ENCODE measurements at places on chromosomes 2 and 18.
A peak's percentile ranks its signal among the peaks of the same experiment; 100 is the strongest.

DNA sequence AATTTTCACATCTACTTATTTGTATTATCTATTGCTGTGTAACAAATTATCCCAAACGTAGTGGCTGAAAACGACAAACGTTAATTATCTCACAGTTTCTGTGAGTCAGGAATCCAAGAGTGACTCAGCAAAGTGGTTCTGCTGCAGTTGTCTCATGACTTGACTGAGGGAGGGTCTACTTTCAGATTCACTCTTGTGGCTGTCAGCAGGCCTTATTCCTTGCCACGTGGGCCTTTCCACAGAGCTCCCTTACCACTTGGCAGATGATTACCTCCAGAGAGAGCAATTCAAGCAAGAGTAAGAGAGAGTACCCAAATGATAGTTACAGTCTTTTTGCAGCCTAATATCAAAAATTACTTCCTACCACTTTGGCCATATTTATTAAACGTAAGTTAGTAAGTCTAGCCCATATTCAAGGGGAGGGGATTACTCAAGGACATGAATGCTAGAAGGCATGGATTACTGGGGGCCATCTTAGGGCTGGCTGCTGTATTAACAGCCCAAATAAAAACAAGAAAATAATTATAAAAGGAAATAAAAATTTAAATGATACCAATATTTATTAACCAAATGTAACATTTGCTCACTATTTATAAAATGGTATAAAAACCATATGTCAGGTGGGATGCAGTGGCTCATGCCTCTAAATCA is 48.7 kb upstream of the NBEAL1 start:
- DNase-seq: peak; percentile 39

DNA sequence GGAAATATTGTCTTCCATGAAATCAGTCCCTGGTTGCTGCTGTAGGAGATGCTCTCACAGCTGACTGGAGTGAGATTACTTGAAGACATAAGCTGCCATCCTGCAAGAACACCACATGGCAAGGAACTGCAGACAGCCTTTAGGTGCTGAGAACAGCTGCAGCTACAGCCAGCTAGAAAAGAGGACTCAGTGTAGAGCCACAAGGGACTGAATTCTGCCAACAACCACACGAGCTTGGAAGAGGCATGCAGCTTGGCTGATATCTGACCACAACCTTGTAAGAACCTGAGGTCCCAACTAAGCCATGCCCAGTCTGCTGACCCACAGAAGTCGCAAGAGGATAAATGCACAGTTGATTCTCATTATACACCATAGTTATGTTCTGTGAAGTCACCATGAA is 181.8 kb upstream of the ARL4C start:
- peak; percentile 75 for DNase-seq

DNA sequence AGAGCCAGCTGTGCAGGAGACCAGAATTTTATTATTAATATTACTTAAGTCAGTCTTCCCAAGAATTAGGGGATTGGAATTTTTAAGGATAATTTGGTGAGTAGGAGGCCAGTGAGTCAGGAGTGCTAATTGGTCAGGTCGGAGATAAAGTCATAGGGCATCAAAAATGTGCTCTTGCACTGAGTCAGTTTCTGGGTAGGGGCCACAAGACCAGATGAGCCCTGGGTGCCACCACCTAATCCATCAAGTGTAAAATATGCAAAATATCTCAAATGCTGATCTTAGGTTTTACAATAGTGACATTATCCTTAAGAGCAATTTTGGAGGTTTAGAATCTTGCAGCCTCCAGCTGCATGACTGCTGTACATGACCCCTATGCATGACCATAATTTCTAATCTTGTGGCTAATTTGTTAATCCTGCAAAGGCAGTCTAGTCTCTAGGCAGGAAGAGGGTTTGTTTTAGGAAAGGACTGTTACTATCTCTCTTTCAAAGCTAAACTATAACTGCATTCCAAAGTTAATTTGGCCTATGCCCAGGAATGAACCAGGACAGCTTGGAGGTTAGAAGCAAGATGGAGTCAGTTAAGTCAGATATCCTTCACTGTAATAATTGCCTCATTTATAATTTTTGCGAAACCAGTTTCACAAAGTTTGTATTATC is 215.9 kb downstream of the RNF152 start:
- no peak for DNase-seq

DNA sequence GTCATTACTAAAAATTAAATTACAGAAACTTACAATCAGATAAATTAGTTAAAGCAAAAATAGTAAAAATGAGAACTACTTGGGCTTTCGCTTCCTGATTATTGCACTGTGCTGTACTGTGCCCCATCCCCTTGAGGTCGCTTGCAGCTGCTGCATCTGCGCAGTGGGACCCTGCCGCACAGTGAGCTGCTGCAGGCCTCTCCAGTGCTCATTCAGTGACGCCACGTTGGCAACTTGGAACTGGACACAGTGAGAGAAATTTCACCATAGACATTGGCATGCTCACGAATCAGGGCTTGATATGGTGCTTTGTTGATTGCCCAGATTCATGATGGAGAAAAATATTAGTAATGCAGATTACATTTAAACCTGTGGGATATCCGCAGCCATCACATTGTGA is 290.8 kb upstream of the MYT1L start:
- DNase-seq: no peak

DNA sequence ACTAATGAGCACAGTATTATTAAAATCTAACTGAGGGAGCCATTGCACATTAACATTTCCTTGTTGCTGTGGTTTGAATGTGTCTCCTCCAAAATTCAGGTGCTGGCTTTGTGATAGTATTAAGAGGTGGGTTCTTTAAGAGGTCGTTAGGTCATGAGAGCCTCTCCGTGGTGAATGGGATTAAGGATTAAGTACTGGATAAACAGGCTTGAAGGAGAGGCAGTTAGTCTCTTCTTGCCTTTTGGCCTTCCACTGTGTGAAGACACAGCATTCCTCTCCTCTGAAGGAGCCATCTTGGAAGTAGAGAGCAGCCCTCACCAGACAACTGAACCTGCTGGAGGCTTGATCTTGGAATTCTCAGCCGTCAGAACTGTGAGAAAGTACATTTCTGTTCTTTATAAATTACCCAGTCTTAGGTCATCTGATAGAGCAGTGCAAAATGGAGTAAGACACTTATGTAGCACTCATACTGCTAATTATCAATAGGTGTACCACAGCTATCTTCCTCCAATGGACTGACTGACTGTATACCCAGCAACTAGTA is 182.7 kb downstream of the MYO3B start:
- no peak for DNase-seq

GRCh38 chr2:217220228-217221013 is 360.6 kb upstream of the TNP1 start:
- no peak for DNase-seq

DNA sequence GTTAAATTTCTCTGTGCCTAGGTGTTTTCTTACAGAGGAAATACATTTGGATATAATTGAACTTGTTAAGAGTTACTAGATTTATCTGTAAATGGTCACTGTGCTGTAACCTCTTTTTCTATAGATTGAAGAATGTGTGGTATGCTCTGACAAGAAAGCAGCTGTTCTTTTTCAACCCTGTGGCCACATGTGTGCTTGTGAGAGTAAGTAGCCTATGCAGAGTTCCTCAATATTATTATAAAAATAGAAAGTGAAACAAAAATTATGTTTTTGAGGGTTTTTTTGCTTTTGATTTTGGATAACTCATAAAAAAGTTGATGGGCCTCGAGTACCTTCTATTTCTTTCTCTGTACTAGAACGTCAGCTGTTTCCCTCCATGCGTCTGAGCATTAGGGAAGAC is 112.4 kb downstream of the MIB1 start:
- no peak for DNase-seq

DNA sequence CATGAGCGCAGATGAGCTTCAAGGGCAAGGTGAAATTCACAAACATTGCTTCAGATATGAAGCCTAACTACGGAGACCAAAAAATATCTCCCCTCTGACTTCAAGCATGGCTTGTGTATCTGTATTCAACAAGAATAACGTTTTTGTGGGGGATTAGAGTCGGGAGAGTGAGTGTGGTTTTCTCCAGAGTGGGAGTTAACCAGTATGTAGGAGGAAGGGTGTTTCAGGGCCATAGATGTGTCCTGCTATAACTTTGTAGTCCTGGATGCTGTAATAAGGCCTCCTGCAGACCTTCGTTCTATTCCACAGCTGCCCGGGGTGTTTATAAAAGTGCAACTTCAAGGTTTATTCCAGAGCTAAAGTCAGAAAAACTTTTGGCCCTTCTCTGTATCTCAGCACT is 12.9 kb upstream of the C2orf74 start:
- DNase-seq: no peak

DNA sequence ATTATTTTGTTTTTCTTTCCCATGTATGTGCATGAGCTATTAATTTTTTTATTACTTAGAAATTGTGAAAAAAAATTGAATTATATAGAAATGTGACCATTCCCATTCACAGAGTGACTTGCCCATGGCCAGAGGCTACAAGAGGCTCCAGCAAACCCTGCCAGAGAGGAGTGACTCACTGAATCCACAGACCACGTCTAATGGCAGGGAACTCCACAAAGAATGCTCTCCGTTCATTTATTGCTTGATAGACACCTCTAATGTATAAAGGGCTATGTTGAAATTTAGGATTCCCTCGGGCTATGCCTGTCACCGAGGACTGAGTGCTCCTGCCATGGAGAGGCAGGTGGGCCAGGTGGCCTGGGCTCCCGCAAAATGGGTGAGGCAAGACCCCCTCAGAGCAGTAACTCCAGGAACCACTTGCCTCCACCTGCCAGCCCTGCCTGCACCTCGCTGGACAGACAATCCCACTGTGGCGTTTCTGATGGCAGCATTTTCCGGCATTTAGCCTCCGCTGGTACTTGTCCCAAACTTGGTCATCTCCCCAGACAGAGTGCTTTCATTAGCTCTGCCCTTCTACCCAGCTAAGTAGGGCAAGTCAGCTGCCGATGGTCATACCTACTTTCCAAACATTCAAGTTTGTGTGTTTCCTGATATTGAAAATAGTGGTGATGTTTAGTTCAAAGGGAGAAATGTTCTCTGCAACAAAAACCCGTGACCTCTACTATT is 200.3 kb downstream of the PRKCE start:
- peak; percentile 82 for DNase-seq

DNA sequence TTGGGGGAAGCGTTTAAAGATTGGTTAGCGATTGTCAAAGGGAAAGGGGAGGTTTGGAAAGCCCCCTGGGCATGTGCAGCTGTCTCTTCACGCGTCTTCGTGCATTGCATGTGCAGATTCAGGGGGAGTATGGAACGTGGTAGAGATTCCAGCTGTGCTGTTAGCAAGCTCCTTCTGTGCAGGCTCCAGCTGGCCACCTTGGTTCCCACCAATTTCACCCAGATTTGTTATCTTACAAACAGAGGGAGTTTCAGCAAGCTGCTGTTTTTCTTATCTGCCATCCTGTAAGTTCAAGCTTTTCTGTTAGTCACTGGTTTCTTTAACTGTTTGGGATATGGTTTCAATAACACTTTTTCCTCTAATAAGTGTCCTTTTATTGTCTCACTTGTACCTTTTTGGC is 30.4 kb downstream of the FARP2 start:
- DNase-seq: no peak

GRCh38 chr2:26438926-26439325 is 37.2 kb downstream of the DRC1 start:
- DNase-seq: no peak

DNA sequence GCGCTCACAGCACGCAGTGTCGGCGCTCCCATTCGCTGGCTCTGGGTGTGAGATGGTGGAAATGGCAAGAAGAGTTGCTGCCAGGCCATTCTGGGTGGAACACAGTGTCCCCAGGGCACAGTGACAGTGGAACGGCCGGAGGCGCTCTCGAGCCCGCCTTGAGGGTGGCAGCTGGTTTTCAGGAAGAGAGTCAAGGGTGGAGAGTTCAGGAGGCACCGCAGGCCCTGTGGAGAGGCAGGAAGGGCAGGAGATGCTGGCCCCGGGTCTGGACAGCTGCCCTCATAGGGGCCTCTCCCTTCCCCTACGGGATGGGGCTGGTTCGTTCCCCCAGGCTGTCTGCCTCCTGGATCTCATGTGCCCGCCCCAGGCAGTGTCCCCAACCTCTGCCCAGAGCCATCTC is 12.5 kb downstream of the GPC1 start:
- no peak for DNase-seq

GRCh38 chr18:26460449-26461091 is 87.8 kb downstream of the KCTD1 start:
- DNase-seq: no peak

GRCh38 chr2:101844055-101844635 is 146.6 kb downstream of the MAP4K4 start:
- DNase-seq: peak; percentile 73

DNA sequence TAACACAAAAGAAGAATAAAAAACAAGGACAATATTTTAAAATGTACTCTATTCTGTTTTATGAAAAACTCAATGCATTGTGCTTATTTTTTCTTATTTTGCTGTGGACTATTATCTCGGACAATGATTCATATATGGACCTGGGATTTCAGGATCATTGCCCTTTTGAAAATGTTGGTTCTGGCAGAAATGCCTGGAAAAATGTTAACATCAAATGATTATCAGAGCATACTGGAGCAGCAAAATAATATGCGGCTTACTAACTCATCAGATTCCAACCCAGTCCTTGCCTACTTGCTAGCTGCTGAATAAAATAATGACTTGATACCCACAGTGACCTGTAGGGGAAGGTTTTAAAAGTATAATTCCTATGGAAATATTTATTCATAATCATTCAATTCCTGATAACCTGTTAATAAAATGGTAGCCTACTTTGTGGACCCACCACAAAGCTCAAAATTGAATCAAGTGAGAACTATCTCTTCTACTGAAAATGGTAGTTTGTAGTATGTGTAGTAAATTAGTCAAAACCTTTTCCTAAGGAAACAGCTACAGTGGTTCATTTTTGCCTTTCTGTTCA is 117.4 kb downstream of the NEB start:
- no peak for DNase-seq

DNA sequence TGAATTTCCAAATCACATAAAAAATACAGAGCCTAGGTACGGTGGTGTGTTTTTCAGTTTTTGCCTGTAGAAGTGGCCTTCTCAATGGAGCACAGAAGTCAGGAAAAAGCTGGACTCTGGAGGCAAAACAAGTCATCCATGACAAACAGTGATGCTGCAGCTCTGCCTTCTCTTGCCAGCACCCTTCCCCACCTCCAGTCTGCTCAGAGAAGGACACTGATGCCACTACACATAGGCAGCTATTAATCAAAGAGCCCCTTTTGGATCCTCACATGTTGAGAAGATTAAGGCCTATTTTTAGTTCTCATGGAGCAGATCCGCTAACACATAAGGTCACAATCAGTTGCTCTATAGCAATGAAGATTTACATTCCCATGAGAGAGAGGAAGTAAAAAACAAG is 181.6 kb upstream of the GALNT5 start:
- no peak for DNase-seq

DNA sequence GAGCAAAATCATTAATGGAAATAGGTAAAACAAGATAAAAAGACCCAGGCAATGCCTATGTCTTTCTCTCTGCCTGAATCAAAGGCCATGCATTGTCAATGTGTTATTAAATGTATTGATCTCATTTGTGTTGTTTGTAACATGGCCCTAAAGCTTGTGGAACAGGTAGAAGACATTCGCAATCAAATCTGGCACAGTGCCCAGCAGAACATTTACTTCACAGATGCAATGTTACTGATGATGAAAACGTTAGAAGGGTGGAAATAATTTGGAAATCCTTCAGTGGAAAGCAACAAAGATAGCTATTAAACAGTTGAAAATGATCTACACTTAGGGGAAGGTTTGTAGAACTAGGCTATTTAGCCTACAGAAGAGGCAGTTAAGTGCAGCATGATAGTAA is 368.2 kb downstream of the EPHA4 start:
- DNase-seq: no peak

GRCh38 chr2:229780856-229781773 is 66.8 kb upstream of the DNER start:
- DNase-seq: no peak

All from MG63 (cell line).